PC-3 (cell line): ENCODE measurements at places on chromosomes 12 and 14. TPM values are rescaled to one million over a fixed set of nuclear protein-coding genes. Genes with fewer than 3 reads are reported as not detected.

Gene ANG
- total RNA-seq: 4.8 and 6.6 TPM in 2 replicates

Gene KRT3
- 0.17 and 0.33 TPM in 2 replicates for total RNA-seq

Gene VPS37B
- 74.3 and 80.8 TPM in 2 replicates for total RNA-seq

Gene CCDC59
- total RNA-seq: 53.0 and 70.1 TPM in 2 replicates

Gene RASAL1
- 0.66 and 0.69 TPM in 2 replicates for total RNA-seq

Gene DAO
- total RNA-seq: not detected in 2 replicates

Gene GAS2L3
- 24.8 and 27.8 TPM in 2 replicates for total RNA-seq

Gene RERG
- not detected in 2 replicates for total RNA-seq

Gene POMT2
- 57.6 and 67.6 TPM in 2 replicates for total RNA-seq

Gene ASCL4
- not detected in 2 replicates for total RNA-seq

Gene ACOT6
- total RNA-seq: not detected in 2 replicates

Gene ETFBKMT
- total RNA-seq: 0.52 and 0.58 TPM in 2 replicates

GRCh38 chr12:57727758-57728395, 10.7 kb downstream of the AGAP2 start:
- peaks cover 4% of the 10 kb centered on the region; the same call in 1 of the 2 replicates for H3K4me1 ChIP-seq
- H3K27me3 ChIP-seq: no peaks in the 10 kb centered on the region
- H3K36me3 ChIP-seq: no peaks in the 10 kb centered on the region
- H3K27ac ChIP-seq: no peak overlapping the region
- no peak overlapping the region for H3K4me3 ChIP-seq
- DNase-seq: no peak

DNA sequence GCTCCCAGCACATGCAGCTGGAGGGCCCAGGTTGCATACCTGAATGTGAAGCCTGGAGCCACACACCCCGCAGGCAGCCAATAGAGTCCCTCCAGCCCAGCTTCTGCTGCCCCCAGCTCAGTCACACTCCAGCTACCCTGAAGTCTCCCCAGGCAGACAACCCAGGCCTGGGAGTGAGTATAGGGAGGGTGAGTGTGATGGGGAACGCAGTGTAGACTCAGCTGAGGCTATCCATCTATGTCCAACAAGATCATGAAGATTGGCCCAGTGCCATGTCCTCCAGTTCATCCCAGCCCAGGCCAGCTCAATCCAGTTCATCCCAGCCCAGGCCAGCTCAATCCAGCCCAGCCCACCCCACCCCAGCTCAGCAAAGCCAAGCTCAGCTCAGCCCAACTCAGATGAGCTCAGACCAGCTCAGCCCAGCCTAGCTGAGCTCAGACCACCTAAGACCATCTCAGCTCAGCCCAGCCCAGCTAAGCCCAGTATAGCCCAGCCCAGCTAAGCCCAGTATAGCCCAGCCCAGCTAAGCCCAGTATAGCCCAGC, 330.4 kb downstream of the TMEM121 start:
- DNase-seq: no peak
- no peaks in the 10 kb centered on the region for H3K4me1 ChIP-seq
- no peaks in the 10 kb centered on the region for H3K27me3 ChIP-seq
- no peak overlapping the region for H3K27ac ChIP-seq

DNA sequence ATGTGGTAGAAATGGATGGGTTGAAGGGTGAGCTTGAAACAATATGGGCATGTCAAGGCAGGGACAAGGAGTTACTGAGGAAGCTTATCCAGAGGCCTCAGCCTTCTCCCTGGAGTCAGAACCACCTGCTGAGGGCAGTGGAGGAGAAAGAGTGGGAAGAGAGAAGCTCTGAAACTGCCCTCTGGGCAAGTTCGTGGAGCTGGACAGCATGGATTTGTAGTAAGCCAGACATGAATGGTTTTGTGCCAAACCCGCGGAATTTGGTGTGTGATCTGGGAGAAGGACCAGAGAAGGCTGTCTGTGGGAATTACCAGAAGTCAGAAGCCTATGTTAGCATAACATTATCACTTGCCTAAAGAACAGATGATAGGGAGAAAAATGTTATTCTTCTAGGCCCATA, 164.8 kb downstream of the SLC41A2 start:
- H3K36me3 ChIP-seq: no peaks in the 10 kb centered on the region
- no peak for DNase-seq
- no peaks in the 10 kb centered on the region for H3K27me3 ChIP-seq
- H3K4me3 ChIP-seq: no peak overlapping the region
- H3K27ac ChIP-seq: no peak overlapping the region
- peaks cover 13% of the 10 kb centered on the region for H3K4me1 ChIP-seq

GRCh38 chr14:58826845-58827686, 189.3 kb downstream of the DACT1 start:
- no peak overlapping the region for H3K4me3 ChIP-seq
- H3K27me3 ChIP-seq: peaks cover 42% of the 10 kb centered on the region
- no peaks in the 10 kb centered on the region for H3K36me3 ChIP-seq

- no peaks in the 10 kb centered on the region for H3K4me1 ChIP-seq
- H3K4me3 ChIP-seq: no peak overlapping the region
- H3K27ac ChIP-seq: no peak overlapping the region
- no peaks in the 10 kb centered on the region for H3K36me3 ChIP-seq
- H3K27me3 ChIP-seq: no peaks in the 10 kb centered on the region
- DNase-seq: no peak
These were observed 72.8 kb downstream of the ZNF664 start for GRCh38 chr12:124045671-124046455.

- H3K27ac ChIP-seq: peak overlapping the region; percentile 84
- peaks cover 36% of the 10 kb centered on the region for H3K4me1 ChIP-seq
- H3K36me3 ChIP-seq: no peaks in the 10 kb centered on the region
- peak; percentile 74 for DNase-seq
- H3K27me3 ChIP-seq: no peaks in the 10 kb centered on the region
These were observed 33.5 kb upstream of the ATP2A2 start for GRCh38 chr12:110247340-110248095.

DNA sequence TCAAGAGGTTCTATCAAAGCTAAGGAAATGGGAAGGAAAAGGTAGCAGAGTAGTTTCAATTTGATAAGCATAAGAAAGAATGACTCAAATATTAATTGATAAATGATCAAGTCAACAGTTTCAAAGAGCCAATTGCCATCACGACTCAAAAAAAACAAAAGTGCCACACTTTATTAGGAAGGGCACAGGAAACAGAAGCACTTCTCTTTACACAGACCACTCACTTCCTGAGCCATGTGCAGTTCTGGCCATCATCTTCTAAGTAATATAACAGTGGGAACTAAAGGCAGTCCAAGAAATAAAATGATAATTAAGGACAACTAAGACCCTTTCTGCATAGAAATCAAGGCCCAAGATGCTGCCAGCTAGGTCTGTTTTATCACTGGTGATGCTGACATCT, 13.2 kb downstream of the TM7SF3 start:
- no peak overlapping the region for H3K4me3 ChIP-seq
- H3K4me1 ChIP-seq: peaks cover 11% of the 10 kb centered on the region
- DNase-seq: no peak
- no peak overlapping the region for H3K27ac ChIP-seq
- no peaks in the 10 kb centered on the region for H3K27me3 ChIP-seq

DNA sequence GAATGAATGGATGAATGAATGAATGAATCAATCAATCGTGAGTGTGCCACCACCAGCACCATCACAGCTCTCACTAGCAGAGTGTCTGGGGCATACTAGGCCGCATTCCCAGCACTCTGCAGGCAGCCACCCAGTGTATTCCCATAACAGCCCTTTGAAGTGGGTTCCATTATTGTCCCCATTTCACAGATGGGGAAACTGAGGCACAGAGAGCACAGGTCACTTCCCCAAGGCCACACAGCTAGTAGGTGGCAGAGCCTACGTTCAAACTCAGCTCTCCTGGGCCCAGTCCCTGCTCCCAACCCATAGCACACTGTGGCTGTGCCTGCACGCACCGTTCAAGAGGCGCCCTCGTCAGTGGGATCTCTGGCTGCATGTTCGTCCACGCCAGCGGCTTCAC, 88.1 kb downstream of the RFLNA start:
- no peak overlapping the region for H3K4me3 ChIP-seq
- H3K4me1 ChIP-seq: peaks cover 82% of the 10 kb centered on the region
- H3K27ac ChIP-seq: peak overlapping the region; percentile 86
- no peaks in the 10 kb centered on the region for H3K27me3 ChIP-seq
- no peak for DNase-seq
- peaks cover 52% of the 10 kb centered on the region for H3K36me3 ChIP-seq

DNA sequence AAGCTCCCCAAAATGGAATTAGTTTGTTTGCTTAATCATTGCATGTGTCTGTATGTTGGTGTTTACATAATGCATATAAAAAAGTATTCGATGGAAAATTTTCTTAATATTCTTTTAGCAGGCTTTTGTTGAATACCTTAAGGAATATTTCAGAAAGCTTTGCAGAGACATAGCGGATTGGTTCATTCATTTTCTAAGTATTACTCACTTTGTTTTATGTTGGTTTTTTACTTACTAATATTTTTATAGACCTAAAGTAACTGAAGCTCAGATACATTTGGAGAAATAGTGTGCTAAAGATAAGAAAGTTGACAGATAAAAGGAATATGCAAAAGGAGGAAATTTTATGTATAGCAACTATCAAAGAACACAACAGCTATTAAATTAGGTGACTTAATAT, 191.0 kb downstream of the ERC1 start:
- H3K36me3 ChIP-seq: no peaks in the 10 kb centered on the region
- peak; percentile 42 for DNase-seq
- peaks cover 43% of the 10 kb centered on the region for H3K4me1 ChIP-seq
- H3K4me3 ChIP-seq: no peak overlapping the region

- no peak overlapping the region for H3K27ac ChIP-seq
- no peak overlapping the region for H3K4me3 ChIP-seq
- H3K27me3 ChIP-seq: no peaks in the 10 kb centered on the region
- DNase-seq: no peak
These were observed 253.7 kb downstream of the ATXN7L3B start for GRCh38 chr12:74791365-74791764.

- H3K4me1 ChIP-seq: no peaks in the 10 kb centered on the region
- H3K36me3 ChIP-seq: no peaks in the 10 kb centered on the region
- H3K4me3 ChIP-seq: no peak overlapping the region
- H3K27me3 ChIP-seq: peaks cover 98% of the 10 kb centered on the region
- H3K27ac ChIP-seq: no peak overlapping the region
- DNase-seq: no peak
These were observed 32.9 kb upstream of the ADGRD1 start for GRCh38 chr12:130920723-130921381.

DNA sequence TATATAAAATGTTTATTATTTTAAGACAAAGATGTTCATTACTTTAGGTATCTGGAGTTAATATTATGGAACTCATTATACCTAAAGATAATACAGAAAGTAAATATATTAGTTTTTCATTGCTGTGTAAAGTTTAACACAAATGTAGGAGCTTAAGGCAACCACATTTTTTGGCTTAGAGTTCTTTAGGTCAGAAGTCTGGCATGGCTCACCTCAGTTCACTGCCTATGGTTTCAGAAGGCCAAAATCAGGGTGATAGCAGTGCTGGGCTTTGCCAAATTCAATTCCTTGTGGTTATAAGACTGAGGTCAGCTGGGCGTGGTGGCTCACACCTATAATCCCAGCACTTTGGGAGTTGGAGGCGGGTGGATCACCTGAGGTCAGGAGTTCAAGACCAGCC, 35.5 kb upstream of the PRPF39 start:
- no peaks in the 10 kb centered on the region for H3K4me1 ChIP-seq
- DNase-seq: no peak
- H3K27me3 ChIP-seq: no peaks in the 10 kb centered on the region
- no peak overlapping the region for H3K4me3 ChIP-seq
- H3K27ac ChIP-seq: no peak overlapping the region
- H3K36me3 ChIP-seq: peaks cover 3% of the 10 kb centered on the region

DNA sequence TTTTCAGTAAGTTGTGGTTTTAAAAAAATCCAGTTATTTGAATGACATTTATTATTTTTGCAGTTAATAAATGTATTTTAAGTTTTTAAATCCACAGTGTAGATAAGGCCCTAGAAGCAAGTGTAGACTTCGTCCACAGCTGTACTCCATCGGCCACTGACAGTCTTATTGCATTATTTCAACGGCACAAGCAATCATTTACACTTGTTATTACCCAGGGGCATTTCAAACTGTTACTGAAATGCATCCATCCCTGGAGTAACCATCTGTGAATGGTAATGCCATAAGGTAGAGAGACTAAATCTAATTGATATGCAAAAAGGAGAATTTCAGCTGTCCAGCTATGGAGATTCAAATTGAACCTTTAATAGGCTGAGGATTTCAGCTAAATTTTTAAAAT, 48.4 kb downstream of the BICD1 start:
- no peak for DNase-seq
- no peaks in the 10 kb centered on the region for H3K4me1 ChIP-seq
- H3K36me3 ChIP-seq: no peaks in the 10 kb centered on the region
- no peak overlapping the region for H3K4me3 ChIP-seq
- H3K27ac ChIP-seq: no peak overlapping the region
- H3K27me3 ChIP-seq: no peaks in the 10 kb centered on the region

DNA sequence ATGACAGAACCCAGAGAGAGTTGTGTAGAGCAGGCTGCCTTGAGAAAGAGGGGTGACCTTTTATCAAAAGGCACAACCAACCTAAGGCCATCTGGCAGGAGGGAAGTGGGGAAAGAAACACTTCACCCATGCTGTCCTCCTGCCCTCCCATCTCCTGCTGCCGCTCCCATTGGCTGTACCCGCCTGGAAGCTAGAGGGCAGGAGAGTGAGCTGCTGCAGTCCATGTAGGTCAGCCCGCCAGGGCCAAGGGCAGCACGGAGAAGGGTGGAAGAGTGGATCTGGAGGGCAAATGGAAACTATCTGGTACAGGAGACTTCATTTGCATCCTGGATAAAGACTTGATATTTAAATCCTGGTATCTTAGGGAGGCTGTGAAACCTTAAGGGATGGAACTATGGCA, 11.5 kb upstream of the CABP1 start:
- H3K4me3 ChIP-seq: no peak overlapping the region
- no peaks in the 10 kb centered on the region for H3K4me1 ChIP-seq
- DNase-seq: no peak
- H3K36me3 ChIP-seq: no peaks in the 10 kb centered on the region
- no peak overlapping the region for H3K27ac ChIP-seq

DNA sequence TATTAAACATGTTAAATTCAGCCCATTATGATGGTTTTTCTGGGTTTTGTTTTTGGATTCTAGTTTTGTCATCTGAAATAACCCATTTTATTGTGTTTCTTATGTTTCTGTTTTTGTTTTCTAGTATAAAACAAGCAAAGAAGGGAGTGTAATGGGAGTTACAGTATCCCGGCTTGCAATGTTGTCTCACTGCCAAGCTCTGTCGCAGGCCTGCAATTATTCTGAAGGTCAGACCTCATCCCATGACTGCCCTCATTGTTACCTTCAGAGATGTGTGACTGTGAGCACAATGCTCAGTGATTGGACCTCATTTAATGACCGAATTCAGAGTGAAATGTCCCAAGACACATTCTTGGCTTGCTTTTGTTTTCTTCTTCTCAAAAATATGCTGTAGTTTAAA, 73.0 kb upstream of the ATF1 start:
- no peak overlapping the region for H3K27ac ChIP-seq
- H3K36me3 ChIP-seq: peaks cover 34% of the 10 kb centered on the region
- no peak overlapping the region for H3K4me3 ChIP-seq
- no peak for DNase-seq

DNA sequence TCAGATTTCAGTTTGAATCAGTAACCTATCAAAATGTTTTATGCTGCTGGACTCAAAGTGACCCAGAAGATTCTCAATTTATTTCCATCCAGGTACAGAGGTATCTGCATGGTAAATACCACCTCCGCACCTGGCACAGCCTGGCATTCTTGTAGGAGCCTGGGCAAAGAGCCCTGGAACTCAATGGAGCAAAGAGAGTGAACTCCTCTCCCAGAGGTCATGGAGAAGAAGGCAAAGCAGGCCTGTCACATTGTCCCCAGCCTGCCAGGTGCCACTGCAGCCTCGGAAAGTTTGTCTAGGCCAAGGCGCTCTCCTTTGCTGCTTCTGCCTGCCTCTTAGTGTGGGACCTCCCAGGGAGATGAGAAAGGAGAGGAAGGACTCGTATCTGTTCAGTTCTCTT, 319.8 kb downstream of the ZFP36L1 start:
- no peaks in the 10 kb centered on the region for H3K27me3 ChIP-seq
- no peak for DNase-seq
- H3K36me3 ChIP-seq: no peaks in the 10 kb centered on the region
- H3K27ac ChIP-seq: no peak overlapping the region
- peaks cover 38% of the 10 kb centered on the region for H3K4me1 ChIP-seq
- no peak overlapping the region for H3K4me3 ChIP-seq
